Type B pancreatic cell (in vitro differentiated cells): ENCODE measurements at places on chromosomes 3 and 15. TPM values are rescaled to one million over a fixed set of nuclear protein-coding genes. Genes with fewer than 3 reads are reported as not detected.

DNA sequence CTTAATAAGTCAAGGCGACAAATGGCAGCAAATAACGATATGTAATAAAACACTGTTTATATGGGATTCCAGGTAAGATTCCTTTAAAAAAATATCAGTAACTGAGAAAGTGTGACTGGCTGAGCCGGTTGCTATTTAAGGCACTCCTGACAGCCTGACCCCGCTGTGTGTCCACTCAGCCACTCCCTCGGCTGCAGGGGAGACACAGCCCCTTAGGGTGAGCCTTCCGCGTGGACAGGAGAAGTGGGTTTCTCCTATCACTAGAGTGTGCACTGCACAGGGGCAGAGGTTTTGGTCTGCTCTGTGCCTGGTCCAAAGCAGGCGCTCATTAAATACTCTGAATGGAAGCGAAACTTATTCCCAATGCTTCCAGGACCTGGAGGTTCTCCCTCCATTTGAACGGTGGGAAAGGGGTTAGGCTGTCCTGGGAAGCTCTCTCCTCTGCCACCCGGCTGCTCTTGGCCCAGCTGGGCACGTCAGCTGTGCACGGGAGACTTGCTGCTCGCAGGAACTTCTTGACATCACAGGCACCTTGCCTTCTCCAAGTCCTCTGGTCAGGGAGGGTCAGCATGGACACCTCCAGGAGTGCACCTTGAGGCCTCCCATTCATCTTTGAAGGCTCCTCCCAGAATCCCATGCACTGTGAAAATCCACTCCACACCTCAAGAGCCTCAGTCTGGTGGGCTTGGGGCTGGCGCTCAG lies 43.3 kb upstream of the SLCO2A1 start:
- H3K36me3 ChIP-seq: no peaks in the 10 kb centered on the region
- H3K4me3 ChIP-seq: no peak overlapping the region
- H3K27me3 ChIP-seq: no peaks in the 10 kb centered on the region
- no peaks in the 10 kb centered on the region for H3K4me1 ChIP-seq

GRCh38 chr3:30503446-30503845 lies 103.0 kb upstream of the TGFBR2 start:
- H3K36me3 ChIP-seq: no peaks in the 10 kb centered on the region
- no peak for DNase-seq

GRCh38 chr15:81108427-81108826 lies 25.6 kb upstream of the CFAP161 start:
- H3K27me3 ChIP-seq: peaks cover 35% of the 10 kb centered on the region
- no peaks in the 10 kb centered on the region for H3K36me3 ChIP-seq
- no peak for DNase-seq
- peaks cover 15% of the 10 kb centered on the region for H3K4me1 ChIP-seq
- H3K27ac ChIP-seq: no peak overlapping the region

DNA sequence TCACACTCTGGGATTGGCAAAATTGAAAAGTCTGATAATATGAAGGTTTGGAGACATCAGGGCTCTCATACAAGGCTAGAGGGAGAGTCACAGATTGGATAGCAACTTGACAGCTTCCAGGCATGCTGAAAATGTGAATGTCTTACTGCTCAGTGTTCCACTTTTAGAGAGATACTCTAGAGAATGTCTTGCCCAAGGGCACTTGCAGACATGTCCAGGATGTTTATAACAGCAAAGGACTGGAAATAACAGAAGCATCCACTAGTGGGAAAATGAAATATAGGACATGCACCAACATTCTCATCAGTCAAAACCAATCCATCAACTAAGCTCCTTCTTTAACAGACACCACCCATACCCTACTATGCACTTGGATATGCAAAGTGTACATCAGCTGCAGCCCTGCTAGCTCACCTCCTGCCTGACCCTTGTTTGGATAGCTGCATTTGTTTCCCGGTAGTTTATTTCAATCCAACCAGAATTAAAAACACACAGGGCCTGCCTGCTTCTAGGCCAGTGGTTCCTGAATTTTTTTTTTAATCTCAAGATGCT lies 101.6 kb upstream of the ARHGEF3 start:
- H3K4me1 ChIP-seq: peaks cover 22% of the 10 kb centered on the region
- no peak overlapping the region for H3K27ac ChIP-seq
- H3K27me3 ChIP-seq: no peaks in the 10 kb centered on the region

- H3K27me3 ChIP-seq: no peaks in the 10 kb centered on the region
- H3K4me3 ChIP-seq: peak overlapping the region; percentile 1
- H3K36me3 ChIP-seq: peaks cover 8% of the 10 kb centered on the region
- peaks cover 60% of the 10 kb centered on the region for H3K4me1 ChIP-seq
- peak overlapping the region; percentile 46 for H3K27ac ChIP-seq
- DNase-seq: no peak
Observed at GRCh38 chr3:71102111-71102983, 481.2 kb downstream of the FOXP1 start.

DNA sequence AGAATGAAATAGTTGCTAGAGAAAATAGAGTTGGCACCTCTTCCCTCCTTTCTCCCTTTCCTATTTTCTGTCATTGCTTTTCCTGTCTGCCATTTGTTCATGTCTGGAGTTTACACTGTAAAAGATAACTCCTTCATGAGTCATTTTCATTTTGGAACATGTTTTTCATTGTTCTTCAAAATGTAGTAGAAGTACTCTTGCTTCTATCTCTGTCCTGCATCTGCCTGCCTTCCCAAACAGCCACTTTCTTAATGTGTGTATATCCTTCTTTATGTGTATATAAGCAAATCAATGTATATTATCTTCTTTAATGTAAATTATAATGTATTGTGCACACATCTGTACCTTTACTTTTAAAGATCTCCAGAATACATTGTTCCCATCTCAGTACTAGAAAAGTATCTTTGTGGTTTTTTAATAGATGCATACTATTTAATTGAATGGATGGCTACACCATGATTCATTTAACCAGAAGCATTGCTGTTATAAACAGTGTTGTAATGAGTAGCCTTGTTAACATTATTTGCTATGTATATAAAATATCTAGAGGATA lies 41.1 kb downstream of the TSC22D2 start:
- no peak for DNase-seq
- H3K27ac ChIP-seq: peak overlapping the region; percentile 38
- no peaks in the 10 kb centered on the region for H3K27me3 ChIP-seq
- H3K36me3 ChIP-seq: peaks cover 13% of the 10 kb centered on the region

- H3K36me3 ChIP-seq: no peaks in the 10 kb centered on the region
- DNase-seq: no peak
- H3K4me3 ChIP-seq: no peak overlapping the region
- peaks cover 3% of the 10 kb centered on the region for H3K27me3 ChIP-seq
Observed at GRCh38 chr3:125398952-125399351, 23.8 kb upstream of the ZNF148 start.

DNA sequence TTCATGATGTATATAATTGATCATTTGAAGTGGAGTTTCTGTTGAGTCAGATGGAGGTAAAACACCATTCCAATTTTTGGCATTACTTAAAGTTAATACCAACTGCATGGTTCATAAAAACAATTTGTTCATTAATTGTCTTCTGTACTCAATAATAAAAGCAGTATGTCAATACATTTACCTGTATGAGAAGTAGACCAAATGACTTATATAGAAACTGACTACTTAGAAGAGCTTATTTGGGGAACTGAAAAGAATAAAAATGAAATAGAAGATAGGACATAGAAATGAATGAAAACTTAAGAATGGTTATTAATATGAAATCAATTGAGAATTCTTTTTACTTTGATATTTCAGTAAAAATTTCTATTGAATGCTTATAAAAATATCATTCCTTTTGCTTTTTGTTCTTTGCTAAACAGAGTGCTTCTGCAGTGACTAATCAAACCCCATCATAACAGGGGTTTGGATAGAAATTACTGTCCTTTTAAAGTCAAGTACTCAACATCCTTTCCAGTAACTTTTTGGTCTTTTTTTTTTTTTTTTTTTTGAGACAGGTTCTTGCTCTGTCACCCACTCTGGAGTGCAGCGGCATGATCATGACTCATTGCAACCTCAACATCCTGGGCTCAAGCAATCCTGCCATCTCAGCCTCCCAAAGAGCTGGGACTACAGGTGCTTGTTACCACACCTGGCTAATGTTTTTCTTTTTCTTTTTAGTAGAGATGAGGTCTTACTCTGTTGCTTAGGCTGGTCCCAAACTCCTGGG lies 6.5 kb upstream of the CRYBG3 start:
- no peak overlapping the region for H3K27ac ChIP-seq
- DNase-seq: no peak
- no peak overlapping the region for H3K4me3 ChIP-seq
- H3K36me3 ChIP-seq: no peaks in the 10 kb centered on the region
- peaks cover 4% of the 10 kb centered on the region for H3K4me1 ChIP-seq

- H3K36me3 ChIP-seq: peaks cover 17% of the 10 kb centered on the region
- peaks cover 24% of the 10 kb centered on the region for H3K4me1 ChIP-seq
- H3K4me3 ChIP-seq: peak within 1 kb of the TSS; percentile 100
- H3K27ac ChIP-seq: peak within 1 kb of the TSS; percentile 98
Observed at GRCh38 chr3:9749645-9750555, at the start of gene OGG1. Gene OGG1, plus strand, starts transcription at chr3:9749952. Its CDS starts 335 bp downstream, at chr3:9750287.

DNA sequence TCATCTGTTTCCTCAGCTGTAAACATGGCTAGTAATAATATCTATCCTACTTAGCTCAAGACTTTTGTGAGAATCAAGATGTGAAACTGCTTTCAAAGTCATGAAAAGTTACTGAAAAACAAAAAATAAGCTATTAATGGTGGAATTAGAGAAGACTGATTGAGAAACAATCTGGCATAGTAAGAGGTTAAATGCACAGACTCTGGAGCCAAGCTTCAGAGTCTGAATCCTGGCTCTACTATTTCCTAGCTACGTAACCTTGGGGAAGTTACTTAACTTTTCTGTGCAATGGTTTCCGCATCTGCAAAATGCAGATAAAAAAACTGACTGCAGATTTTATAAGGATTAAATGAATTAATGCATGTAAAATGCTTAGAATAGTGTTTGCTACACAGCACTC lies 28.8 kb downstream of the LRRFIP2 start:
- no peaks in the 10 kb centered on the region for H3K27me3 ChIP-seq
- H3K4me3 ChIP-seq: no peak overlapping the region
- H3K4me1 ChIP-seq: peaks cover 4% of the 10 kb centered on the region
- peaks cover 47% of the 10 kb centered on the region for H3K36me3 ChIP-seq
- H3K27ac ChIP-seq: no peak overlapping the region

DNA sequence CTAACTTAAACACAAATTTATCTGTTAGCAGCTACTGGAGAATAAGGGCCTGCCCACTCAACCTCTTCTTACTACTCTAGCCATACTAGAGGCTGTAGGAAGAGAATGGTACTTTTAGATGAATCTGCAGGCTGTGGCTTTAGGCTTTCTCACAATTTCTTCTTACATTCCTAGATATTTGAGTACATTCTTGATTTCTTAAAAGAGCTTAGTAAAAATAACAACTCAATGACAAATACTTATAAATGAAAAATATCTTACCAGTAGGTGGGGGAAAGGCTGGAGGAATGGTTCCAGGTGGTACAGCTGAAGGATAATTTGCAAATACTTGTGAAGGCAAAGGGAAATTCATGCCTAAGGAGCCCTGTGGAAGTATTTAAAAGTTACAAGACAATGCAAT lies 92.9 kb upstream of the GK5 start:
- no peak overlapping the region for H3K4me3 ChIP-seq
- no peaks in the 10 kb centered on the region for H3K4me1 ChIP-seq
- H3K27me3 ChIP-seq: no peaks in the 10 kb centered on the region
- no peak for DNase-seq
- H3K36me3 ChIP-seq: peaks cover 27% of the 10 kb centered on the region

DNA sequence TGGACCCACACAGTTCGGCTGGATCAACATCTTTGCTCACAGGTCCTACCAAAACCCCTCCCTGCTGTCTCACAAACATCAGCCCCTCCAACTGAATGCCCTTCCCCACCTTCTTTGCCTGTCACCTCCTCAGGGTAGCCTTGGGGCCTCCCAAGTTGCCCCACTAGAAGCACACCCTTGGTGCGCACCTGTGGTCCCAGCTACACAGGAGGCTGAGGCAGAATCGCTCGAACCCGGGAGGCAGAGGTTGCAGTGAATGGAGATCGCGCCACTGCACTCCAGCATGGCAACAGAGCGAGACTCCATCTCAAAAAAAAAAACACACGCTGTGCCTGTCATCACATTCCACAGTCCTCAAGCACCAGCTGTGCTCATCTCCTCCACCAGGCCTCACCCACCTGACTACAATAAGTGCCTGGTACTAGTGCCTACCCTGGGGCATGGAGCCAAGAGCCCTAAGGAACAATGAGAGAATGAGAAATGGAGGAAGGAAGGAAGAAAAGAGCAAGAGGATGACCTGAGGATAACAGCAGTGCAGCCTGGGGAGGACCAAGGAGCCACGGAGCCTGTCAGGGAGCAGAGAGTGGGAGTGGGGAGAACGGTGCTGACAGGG lies 26.0 kb downstream of the RPN1 start:
- H3K27ac ChIP-seq: peak overlapping the region; percentile 35
- peaks cover 35% of the 10 kb centered on the region for H3K36me3 ChIP-seq
- H3K27me3 ChIP-seq: no peaks in the 10 kb centered on the region
- no peak for DNase-seq
- peaks cover under 1% of the 10 kb centered on the region for H3K4me1 ChIP-seq

GRCh38 chr15:37823601-37824275 lies 110.7 kb upstream of the TMCO5A start:
- no peak for DNase-seq
- peaks cover 5% of the 10 kb centered on the region for H3K27me3 ChIP-seq
- no peak overlapping the region for H3K27ac ChIP-seq
- H3K4me1 ChIP-seq: no peaks in the 10 kb centered on the region
- no peaks in the 10 kb centered on the region for H3K36me3 ChIP-seq

DNA sequence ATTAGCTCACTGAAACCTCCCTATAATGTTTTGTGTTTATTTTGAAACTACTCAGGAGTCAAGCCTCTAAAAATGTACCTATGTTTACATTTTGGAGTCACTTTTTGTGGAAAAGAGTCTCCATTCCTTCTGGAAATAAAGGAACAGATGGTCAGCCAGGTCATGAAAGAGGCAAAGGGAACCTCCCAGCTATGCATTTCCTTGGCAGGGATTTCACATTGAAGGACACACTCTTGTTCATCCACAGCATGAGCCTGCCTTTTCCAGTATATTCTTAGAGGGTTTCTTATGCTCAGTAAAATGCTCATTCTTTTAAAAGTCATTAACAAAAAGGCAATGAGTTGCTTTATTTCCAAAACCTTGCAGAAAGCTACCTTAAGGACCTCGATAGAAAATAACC lies 20.8 kb downstream of the STAC start:
- DNase-seq: no peak
- no peaks in the 10 kb centered on the region for H3K36me3 ChIP-seq

DNA sequence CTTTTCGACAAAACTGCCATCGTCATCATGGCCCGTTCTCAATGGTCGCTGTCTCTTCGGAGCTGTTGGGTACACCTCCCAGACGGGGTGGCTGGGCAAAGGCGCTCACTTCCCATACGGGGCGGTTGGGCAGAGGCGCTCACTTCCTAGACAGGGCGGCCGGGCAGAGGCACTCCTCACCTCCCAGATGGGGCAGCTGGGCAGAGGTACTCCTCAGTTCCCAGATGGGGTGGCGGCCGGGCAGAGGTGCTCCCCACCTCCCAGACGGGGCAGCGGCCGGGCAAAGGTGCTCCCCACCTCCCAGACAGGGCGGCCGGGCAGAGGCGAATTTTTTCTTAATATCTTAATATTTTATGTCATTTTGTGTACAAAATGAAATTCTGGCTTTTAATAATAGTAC lies 44.5 kb downstream of the PARP14 start:
- H3K4me3 ChIP-seq: no peak overlapping the region
- no peaks in the 10 kb centered on the region for H3K27me3 ChIP-seq
- H3K27ac ChIP-seq: no peak overlapping the region

The ITIH4 gene
- total RNA-seq: 4.1 and 14.0 TPM in 2 replicates

The CD80 gene
- 0.10 TPM in 1 of 2 replicates, not detected in the other for total RNA-seq

The TTLL13 gene
- 0.58 TPM in 1 of 2 replicates, not detected in the other for total RNA-seq

The CISH gene
- 4.1 and 7.0 TPM in 2 replicates for total RNA-seq

The CFAP91 gene
- 2.1 and 19.0 TPM in 2 replicates for total RNA-seq

The C15orf62 gene
- 1.1 and 1.3 TPM in 2 replicates for total RNA-seq

The UCN2 gene
- 0.72 and 0.83 TPM in 2 replicates for total RNA-seq

The ALG1L2 gene
- total RNA-seq: 1.4 and 2.1 TPM in 2 replicates

The LTK gene
- 0.51 and 0.55 TPM in 2 replicates for total RNA-seq
